ENCODE measurements at places on chromosomes 1 and 21.

GRCh38 chr1:233844692-233845091, 59.8 kb upstream of the SLC35F3 start:
- DNase-seq = no peak

GRCh38 chr1:89962742-89963075, 32.2 kb upstream of the ZNF326 start:
- DNase-seq = no peak

- no peak for DNase-seq
Observed at GRCh38 chr1:232306269-232306961, 323.5 kb downstream of the SIPA1L2 start.

- no peak for DNase-seq
Observed at GRCh38 chr21:17440969-17441368, 71.9 kb upstream of the CXADR start.

Data from bone marrow (tissue), 2 donors.